ENCODE measurements at places on chromosomes 16 and 17.

DNA sequence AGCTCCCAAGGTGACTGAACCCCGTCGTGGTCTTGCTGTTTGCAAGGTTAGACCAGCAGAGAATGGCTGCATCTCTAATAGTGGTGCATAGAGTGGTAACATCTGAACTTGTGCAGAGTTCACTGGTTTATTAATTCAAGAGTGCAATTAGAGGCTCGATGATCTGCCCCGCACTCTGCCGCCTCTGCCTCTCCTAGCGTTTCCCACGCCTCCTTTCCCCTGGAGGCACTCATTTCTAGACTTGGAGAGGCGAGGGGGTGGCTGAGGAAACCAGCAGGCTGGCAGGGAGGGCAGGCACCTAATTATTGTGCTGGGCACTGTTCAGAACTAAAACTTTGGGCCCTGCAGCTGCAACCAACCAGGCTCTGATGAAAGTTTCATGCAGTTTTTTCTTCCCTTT, 363.5 kb upstream of the EEF2KMT start:
- no peak for DNase-seq

GRCh38 chr17:76121932-76122430, 18.4 kb upstream of the EXOC7 start:
- no peak for DNase-seq

GRCh38 chr16:65817799-65818198, 548.7 kb upstream of the CDH5 start:
- no peak for DNase-seq

DNA sequence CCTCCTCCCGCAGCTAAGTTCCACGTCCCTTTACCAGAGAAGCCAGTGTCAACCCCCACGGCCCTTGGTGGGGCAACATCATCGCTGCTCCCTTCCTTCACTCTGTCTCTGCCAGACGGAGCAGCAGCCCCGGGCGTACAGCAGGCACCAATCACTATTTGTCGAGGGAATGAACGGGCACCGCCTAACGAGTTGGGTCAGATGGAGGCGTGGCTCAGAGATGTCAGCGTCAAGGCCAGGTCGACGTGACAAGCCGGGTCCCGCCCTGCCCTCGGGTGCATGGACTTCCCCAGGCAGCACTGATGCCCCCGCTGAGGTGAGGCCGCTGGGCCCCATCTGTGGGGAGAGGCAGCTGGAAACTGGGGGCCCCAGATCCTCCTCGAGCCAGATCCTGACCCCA, 50.0 kb downstream of the CBFA2T3 start:
- DNase-seq: no peak

GRCh38 chr17:53894591-53894990, 71.9 kb downstream of the KIF2B start:
- no peak for DNase-seq

- DNase-seq: no peak
Observed at GRCh38 chr16:78504401-78504851, 405.0 kb downstream of the WWOX start.

DNA sequence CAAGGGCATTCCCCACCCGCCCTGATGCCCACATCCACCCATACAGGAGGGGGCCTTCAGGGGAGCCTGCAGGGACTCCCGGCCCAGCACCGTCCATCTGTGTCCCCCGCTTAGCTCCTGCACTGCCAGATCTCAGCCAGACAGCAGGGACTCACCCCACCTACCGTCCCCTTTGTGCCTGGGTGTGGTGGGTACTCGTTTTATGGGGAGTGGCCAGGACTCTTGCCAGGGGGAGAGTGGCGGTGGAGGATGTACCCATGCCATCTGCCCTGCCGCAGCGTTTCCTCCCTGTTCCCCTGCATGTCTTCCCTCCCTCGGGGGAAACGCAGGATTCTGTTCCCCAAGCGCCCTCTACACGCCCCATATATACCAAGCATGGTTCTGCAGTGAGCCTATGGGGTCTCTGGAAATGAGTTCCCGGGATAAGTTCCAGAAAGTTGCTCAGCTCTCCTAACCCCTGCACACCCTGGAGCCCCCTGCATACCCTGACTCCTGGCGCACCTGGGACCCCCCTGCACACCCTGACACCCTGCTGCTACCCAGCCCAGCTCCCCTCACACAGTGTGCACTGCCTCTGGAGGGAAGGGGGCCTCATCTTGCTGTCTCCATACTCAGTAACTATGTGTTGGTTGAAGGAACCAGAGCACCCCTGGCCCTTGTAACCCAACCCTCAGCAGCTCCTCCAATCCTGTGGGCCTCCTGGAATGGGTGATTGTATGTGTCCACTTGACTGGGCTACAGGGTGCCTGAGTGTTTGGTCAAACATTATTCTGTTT, 4.2 kb upstream of the MAFG start:
- DNase-seq: no peak

GRCh38 chr17:34533806-34534527, 45.4 kb upstream of the TMEM132E start:
- no peak for DNase-seq

DNA sequence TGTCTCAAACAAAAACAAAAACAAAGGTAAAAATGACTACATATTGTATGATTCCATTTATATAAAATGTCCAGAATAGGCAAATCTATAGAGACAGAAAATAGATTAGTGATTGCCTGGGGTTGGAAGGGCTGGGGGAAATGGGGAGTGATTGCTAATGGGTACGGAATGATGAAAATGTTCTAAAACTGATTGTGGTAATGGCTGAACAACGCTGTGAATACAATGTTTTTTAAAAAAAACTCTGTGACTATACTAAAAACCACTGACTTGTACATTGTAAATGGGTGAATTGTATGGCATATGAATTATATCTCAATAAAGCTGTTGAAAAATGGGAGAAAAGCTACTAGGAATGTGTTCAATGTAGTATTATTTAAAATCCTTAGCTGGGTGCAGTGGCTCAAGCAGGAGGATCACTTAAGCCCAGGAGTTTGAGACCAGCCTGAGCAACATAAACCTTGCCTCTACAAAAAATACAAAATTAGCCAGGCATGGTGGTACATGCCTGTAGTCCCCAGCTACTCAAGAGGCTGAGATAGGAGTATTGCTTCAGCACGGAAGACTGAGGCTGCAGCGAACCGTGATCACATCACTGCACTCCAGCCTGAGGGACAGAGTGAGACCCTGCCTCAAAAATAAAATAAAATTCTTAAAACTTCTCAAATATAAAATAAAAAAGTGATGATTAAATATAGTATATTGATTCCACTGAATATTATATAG, 47.9 kb downstream of the TOM1L2 start:
- DNase-seq: no peak

DNA sequence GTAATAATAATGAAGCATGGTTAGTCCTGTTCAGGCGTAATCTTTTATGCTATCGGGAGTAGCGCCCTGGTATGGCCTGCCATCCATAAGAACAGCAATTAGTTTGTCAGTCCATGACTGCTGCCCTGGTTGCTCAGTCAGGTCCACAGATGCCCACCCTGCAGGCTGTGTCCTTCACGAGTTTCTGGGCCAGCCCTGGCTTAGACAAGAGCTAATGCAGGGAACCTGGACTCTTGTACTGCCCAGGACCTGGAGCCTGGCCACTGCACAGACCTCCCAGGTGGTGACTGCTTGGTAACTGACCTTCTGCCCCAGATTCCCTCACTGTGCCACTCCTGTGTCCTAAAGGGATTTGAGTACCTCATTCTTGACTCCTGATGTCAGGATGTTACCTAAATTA, 161.1 kb upstream of the NOG start:
- DNase-seq: no peak

DNA sequence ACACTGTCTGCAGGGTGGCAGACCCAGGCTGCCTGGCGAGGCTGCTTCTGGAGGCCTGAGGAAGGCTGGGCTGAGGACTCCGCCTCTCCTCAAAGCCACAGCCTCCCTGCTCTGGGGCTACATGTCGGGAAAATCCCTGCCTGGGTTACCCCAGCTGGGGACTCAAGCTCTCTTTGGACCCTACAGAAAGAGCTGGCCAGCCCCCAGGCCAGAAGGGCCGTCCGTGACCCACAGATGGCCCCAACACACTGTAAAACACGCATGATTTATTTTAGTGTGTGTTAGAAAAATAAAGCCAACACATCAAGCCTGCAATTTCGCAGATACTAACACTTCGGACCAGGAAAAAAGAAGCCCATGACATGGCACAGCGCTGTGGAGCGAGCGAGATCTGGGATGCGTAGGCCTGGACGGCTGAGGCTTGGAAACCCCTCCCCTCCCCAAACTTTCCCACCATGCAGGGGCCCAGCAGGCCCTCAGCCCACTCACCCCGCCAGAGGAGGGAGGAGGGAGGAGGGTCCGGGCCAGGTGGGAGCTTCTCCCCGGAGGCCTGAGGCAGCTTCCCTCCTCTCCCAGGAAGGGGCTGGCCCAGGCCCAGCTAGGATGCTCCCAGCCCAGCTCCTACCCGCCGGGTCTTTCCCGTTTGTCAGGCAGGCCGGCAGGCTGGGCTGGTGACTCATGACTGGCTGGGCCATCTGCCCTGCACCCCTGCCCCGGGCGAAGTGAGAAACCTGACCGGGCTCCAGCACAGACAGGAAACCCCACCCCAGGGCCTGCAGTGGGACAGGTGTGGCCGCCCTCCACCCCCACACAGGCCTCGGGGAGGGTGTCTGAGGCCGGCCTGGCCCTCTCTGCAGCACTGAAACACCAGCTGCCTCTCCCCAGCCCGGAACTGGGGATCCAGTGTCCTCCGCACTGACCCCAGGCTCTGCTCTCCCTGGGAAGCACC, 34.1 kb upstream of the SLC38A10 start:
- no peak for DNase-seq

- no peak for DNase-seq
Observed at GRCh38 chr16:87784812-87785211, 19.0 kb upstream of the KLHDC4 start.

- DNase-seq: no peak
Observed at GRCh38 chr16:53651357-53651756, 52.3 kb downstream of the RPGRIP1L start.

DNA sequence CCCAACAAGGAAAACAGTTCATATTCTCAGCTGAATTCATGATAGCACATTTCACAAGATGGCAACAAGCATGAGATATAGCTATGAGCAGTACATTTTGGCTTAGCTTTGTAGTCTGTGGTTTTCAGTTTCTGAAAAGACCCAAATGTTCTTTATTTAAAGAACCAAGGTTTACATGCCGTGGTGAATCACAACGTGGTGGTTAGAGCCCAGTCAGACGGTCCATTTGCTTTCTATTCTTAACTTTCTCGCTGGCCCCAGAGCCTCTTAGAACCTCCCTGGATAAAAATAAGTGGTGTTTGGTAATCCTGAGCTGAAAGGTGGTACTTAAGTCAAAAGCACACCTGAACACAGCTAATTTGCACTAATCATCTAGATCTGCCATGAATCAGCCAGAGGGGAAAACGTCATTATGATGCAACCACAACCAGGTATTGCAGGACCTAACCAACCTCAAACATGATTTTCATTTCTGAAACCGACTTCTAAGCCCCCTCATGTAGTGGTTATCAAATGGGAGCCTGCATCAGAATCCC, 18.6 kb upstream of the HAPSTR1 start:
- DNase-seq: no peak

- DNase-seq: no peak
Observed at GRCh38 chr16:81997738-81998137, 13.5 kb downstream of the SDR42E1 start.

DNA sequence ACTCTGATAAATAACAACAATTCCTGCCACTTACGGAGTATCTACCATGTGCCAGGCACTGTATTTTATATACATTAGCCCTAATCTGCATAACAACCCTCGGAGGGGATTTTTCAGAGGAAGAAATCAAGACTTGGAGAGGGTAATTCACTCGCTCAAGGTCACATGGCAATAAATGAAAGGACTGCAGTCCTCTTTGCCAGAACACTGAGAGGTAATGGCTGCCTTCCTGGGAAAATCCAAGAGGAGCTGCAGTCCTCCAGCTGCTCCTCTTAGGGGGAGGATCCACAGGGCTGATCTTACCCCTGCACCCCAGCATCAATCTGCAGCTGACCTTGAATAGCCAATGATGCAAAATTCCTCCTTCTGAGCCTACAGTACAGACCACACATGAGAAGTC, 114.1 kb upstream of the RPL38 start:
- no peak for DNase-seq

GRCh38 chr16:81253141-81253540, 14.7 kb downstream of the BCO1 start:
- no peak for DNase-seq

GRCh38 chr16:63312346-63312745, 1276.1 kb upstream of the CDH8 start:
- no peak for DNase-seq

GRCh38 chr16:88415381-88415705, 32.6 kb downstream of the ZNF469 start:
- no peak for DNase-seq

- DNase-seq: no peak
Observed at GRCh38 chr17:3723188-3723555, 531 bp upstream of the HASPIN start.
